ENCODE measurements at places on chromosomes 4 and X.

- no peak for DNase-seq
Observed at GRCh38 chr4:36823199-36823967, 421.2 kb upstream of the NWD2 start.

GRCh38 chr4:9792381-9792780 lies 10.9 kb downstream of the DRD5 start:
- no peak for DNase-seq

DNA sequence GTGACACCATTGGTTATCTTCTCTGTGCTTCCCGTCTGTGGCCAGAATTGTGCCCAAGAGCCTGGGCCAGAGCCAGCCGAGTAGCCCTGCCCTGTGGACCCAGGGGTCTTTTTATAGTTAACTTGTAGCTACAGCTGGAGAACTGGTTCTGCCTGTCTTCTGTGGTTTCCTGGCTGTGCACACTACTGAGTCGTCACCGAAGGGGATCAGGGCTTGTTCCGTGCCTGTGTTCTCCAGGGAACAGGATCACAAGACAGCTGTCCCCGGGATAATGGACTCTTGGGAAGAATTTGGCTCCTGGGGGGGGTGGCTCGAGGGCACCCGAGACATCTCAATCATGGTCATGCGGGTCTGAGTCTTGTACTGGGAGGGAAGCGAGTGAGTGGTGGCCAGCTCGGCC lies 22.1 kb upstream of the OPN1LW start:
- no peak for DNase-seq

DNA sequence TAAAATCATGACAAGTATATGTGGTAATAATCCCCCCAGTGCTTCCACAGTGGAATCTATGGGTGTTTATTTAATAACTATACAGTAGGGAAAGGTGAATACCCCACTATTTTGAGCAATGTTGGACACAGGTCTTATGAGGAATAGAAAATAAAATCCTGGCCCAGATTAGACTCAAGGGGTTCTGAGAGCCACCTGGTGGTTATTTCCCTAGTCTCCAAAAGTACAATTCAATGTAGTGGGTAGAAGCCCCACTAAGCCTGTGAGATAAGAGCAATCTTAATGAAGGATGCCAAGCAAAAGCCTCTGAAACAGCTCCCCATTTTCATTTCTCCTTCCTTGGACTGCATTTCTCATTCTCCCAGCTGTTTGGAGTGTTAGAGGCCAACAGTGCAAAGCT lies 328.2 kb upstream of the NR3C2 start:
- DNase-seq, result no peak

DNA sequence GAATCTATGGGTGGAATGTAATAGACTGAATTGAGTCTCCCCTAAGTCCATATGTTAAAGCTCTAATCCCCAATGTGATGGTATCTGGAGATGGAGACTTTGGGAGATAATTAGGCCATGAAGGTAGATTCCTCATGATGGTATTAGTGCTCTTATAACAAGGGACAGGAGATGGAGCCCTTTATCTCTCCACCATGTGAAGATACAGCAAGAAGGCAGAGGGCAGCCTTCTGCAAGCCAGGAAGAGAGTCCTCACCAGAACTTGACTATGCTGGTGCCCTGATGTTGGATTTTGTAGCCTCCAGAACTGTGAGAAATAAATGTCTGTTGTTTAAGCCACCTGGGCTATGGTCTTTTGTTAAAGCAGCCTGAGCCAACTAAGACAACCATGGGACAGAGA lies 76.4 kb upstream of the F8A3 start:
- no peak for DNase-seq

- no peak for DNase-seq
Observed at GRCh38 chr4:110897784-110898183, 274.9 kb upstream of the PITX2 start.

- no peak for DNase-seq
Observed at GRCh38 chr4:155007660-155008176, 200.7 kb upstream of the NPY2R start.

- DNase-seq, result peak; percentile 75
Observed at GRCh38 chr4:53101191-53101581, 239.1 kb downstream of the RASL11B start.

DNA sequence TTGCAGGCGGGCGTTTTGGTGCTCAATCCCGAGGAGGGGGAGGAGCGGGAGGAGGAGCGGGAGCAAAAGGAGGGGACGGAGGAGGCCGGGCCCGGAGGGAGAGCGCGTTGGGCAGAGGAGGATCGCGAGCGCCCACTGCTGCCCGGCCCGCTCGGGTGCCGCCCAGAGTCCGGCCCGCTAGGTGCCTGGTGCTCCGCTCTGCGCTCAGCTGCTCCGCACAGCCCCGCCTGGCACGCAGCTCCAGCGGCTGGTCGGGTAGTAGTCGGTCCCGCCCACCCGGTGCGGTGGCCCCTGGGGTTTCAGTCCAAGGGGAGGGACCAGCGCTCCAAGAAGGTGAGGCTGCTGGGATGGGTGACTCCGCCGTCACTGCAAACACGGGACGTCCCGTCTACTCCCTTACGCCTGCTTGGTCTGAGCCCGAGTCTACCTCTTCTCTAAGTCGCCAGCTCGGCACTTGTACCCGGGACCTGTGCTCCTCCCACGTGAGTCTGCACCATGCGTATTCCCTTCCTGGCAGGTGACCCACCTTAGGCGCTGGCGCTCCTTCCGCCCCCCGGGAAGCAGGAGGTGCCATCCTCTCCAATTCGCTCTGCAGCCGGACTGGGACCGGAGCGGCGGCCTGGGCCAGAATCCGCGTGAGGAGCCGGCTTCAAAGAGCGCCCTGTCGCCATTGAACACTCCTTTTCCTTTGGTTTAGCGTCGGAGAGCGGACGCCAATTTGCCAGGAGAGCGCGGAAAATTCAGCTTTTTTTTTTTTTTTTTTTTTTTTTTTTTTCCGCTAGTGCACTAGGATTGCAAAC lies 405 bp upstream of the HS3ST1 start:
- DNase-seq, result peak; percentile 36

GRCh38 chrX:23317799-23318724 lies 16.6 kb upstream of the PTCHD1 start:
- DNase-seq, result no peak

- DNase-seq, result no peak
Observed at GRCh38 chr4:13829457-13829856, 201.9 kb upstream of the BOD1L1 start.

DNA sequence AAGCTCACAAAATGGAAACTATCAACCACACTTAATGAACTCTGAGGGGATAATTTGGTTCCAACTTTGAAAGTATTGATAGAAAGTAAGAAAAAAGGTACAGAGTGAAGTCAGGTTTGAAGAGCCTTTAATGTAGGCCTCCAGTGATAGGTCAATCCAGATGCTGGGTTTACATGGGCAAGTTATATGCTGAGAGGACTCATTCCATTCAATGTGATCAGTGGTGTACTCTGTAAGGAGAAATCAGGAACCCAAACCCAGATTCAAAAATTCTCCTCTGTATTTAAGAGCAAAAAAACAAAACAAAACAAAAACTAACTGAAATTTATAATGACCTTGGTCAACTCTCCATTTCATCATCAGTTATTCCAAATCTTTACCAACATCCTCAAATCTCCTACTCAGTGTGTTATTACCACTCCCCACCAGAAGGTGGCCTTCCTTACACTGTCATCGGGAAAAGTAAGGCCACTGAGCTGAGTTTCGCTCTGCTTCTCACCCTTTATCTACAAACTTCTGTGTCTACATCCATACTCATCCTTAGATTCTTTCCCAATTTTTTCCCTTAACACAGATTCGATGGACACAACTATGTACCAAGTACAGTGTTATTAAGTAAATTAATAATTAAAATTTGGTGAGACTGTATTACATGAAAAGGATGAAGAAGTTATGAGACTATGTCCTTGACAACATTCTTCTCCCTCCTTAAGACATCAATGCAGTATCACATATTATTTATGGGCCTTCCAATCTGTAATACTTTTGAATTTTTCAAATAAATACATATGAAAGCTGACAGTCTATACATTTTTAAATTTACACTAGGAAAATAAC lies 88.3 kb downstream of the ZAR1 start:
- DNase-seq, result peak; percentile 35

- DNase-seq, result no peak
Observed at GRCh38 chr4:94695384-94695783, 62.4 kb upstream of the BMPR1B start.

- no peak for DNase-seq
Observed at GRCh38 chr4:156795727-156796126, 175.9 kb downstream of the PDGFC start.

- no peak for DNase-seq
Observed at GRCh38 chr4:1474126-1475090, 68.2 kb upstream of the NKX1-1 start.

- DNase-seq, result no peak
Observed at GRCh38 chrX:25105221-25105620, 89.5 kb upstream of the ARX start.

GRCh38 chrX:2397229-2398063 lies 103.3 kb downstream of the DHRSX start:
- DNase-seq, result no peak

DNA sequence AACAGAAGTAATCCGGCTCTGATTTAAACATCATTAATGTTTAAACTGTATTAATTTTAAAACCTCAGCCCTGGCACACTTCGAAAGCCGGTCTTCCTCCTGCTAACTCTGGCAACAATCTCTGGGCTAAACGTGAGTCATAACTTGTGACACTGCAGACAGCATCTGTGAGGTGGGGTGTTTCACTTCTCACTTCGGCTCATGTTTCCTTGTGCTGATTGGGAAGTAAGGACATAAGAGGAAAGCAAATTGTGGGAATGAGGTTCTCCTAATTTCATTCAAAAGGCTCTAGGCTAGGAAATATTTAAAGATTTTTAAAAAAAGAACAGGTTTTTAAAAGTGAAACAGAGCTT lies 139.9 kb upstream of the USP9X start:
- no peak for DNase-seq

DNA sequence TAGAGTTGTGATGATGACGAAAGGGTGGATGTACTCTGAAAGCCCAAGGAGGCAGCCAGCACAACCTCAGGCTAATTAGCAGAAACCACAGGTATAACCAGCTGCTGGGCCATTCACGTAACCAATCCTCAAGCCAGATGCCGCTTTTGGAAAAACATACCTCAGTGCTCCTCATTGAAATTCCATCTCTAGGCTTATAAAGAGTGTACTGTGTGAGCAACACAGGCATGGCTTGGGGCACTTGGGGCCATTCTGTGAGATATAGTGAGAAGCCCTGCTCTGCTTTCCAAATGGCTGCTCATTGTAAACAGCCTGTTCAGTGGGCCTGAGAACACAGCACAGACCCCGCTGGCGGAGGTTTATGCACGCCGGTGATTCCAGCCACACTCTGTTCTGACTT lies 182.1 kb upstream of the HHIP start:
- no peak for DNase-seq

DNA sequence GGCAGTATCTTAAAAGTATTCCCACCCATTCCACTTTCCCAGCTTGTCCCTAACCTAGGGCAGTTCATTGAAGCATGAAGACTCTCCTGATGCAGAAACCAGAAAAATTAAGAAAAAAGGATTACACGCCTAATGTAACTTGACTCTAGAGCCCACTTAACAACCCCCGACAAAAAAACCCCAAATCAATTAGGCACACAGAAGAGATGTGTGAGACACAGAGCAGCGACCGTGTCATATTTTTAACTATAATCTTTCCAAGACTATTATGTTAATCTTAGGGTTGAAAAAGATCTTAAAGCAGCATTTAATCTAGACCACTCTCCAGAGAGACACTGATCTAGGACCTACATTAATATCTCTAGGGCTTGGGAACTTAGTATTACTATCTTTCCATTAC lies 1.3 kb downstream of the YTHDC1 start:
- DNase-seq, result no peak

- DNase-seq, result no peak
Observed at GRCh38 chr4:154476232-154476631, 15.4 kb downstream of the DCHS2 start.

Data from pulmonary artery endothelial cell (primary cell).